ENCODE measurements at places on chromosomes 11 and 22.

GRCh38 chr11:104858882-104859775 is 39.1 kb downstream of the CASP12 start:
- no peak for DNase-seq

DNA sequence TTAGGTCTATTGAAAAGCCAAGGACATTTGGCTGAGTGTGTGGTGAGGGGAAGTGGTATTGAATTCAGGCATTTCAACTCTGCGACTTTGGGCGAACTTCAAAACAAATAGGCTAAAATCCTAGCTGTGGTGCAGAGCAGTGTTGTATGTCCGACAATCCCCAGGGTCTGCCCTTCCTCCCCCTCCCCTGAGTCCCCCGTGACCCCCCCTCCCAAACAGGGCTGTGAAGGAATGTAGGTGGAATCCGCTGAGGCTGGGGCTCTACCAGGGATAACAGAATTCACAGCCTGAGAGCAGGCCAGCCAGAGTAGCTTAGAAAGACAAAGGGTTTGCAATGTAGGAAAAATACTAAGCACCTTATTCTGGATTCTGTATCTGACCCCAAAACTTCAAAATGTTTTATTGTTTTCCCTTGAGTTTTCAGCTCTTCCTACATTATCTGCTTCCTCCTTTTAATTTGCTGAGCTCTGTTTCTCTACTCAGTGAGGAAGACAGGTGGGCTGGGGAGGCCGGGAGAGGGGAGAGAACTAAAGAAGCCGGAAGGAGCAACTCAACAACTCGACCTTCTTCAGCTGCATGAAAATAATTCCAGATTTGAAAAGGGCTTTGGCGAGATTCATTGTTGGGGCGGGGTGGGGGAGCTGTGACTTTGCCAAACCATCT is 315.2 kb downstream of the BLID start:
- no peak for DNase-seq

DNA sequence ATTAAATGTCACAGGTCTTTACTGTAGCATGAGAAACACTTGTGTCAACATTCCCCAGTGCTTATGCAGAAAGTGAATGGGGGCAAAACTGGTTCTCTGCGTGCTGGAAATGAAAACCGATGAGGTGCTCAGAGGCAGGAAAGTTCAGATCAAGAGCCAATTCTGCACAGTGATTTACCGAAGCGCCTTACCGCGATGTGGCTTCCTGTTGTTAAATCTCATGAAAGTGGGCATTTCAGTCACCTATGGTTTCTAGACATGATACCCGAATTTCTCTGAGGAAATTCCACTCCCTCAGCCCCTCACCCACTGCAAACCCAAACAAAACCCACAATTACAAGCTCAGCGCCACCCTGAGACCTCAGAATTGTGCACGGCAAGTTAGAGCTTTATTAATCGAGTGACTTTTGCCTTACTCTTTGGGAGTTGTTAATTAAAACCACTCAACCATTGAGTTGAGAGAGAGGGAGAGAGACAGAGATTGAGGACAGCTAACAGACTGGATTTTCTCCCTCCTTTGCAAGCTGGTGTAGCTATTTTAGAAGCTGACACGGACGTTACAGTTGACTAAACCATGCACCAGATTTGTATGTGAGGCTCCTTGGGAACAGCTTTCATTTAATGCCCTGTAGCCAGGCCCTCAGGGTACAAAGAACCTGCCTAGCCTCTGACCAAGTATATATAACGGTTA is 196.4 kb downstream of the DBX1 start:
- no peak for DNase-seq

DNA sequence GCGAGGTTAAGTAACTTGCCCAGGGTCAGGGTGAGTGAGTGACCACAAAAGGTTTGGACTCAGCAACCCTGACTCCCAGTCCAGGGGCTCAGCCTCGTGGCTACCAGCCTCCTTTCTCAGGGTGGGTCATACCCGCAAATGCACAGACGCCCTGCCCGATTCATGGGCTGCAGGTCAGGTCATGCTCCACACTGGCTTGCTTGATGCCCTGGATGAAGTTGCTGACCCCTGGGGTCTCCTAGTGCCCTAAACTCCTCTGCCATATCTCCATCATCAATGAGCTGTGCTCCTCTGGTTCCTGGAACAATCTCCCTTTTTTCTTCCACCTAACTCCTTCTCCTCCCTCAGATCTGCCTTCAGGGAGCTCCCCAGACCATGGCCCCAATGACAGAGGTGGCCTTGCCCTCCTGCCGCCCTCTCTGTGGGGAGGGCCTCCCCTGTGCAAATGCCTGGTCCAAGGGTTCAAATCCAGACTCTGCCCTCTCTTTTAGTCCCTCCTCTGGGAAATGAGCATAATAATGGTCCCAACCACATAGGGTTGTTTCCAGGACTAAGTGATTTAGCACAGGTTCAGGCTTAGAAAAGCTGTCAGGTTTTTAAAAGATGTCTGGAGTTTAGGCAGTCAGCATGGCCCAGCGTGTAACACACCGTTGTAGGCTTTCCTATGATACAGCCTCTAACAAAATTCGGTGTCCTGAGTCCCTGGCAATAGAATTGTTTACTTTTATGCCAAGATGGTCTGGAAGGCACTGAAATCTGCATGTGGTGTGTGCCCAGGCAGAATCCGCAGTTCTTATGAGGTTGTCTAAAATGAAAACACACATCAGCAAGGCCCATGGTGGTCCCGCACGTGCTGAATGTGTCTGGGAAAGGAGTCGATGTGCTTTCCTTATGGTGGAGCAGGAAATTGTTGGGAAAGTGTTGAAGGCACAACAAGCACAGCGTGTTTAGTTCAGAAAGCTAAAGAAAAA is 63.6 kb downstream of the CD82 start:
- no peak for DNase-seq

DNA sequence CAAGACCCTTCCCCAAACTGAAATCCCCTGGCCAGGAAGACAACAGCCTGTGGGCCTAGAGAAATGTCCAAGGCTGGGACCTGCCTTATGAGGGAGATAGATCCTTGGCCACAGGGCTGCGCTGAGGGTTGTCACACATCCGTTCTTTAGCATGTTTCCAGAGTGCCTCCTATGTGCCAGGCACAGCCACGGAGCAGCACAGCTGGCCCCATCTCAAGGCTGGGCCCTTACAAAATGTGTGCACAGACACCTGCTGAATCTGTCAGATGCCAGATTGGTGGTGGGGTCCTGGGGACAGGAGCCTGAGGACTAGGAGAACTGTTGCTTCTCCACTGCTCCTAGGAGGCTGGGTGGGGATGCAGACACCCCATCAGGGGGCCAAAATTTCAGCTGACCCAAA is 11.2 kb downstream of the GRIK4 start:
- no peak for DNase-seq
